CD4-positive, alpha-beta T cell treated with Interleukin-17A for 4 hours (primary cell): ENCODE measurements at places on chromosomes 13 and 19.
A peak's percentile ranks its signal among the peaks of the same experiment; 100 is the strongest.

GRCh38 chr13:35342440-35342839 is 134.0 kb downstream of the MAB21L1 start:
- DNase-seq: no peak

DNA sequence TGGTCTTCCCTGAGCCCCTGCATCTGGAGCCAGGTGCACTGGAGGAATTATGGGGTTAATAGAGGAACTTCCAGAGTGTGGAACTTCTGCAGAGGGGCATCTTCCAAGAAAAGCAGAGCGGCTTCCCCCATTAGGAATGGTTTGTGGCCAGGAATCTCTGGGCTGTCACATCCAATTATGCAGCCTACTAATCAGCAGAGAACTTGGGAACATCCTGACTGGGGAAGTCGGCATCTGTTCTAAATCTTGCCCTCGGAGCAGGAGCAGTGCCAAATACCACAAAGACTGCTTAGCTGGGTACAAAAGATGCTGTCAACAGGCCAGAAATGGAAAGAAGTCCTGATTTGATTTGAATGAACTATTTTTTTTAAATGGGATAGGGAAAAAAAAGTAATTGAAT is 435.1 kb downstream of the ZNF536 start:
- DNase-seq: no peak

- no peak for DNase-seq
Measured at GRCh38 chr13:109685203-109685602, 101.2 kb downstream of the IRS2 start.

GRCh38 chr19:29515233-29515619 is 10.6 kb upstream of the VSTM2B start:
- no peak for DNase-seq

GRCh38 chr13:61261746-61262472 is 153.7 kb downstream of the PCDH20 start:
- DNase-seq: no peak

GRCh38 chr19:49441210-49441959 is at the start of gene SLC17A7:
SLC17A7 (minus strand) TSS chr19:49441527; CDS start chr19:49441379, 148 bp downstream.
- peak; percentile 54 for DNase-seq

DNA sequence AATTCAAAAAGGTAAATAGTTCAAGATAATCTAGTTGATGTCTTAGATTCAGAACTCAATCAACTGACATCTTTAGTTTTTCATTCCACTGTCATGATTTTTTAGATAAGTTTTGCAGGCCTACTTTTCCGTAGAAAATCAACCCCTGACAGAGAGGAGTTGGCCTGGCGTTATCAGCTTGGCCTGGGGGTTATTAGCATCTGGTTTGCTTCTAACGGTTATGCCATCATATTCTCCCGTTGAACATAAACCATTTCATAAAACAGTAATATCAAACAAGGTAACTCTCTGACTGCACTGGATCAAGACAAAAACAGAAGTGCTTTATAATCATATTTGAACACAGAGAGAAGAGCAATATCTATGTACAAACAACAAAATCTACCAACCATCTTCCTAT is 130.8 kb upstream of the PCDH20 start:
- DNase-seq: no peak

GRCh38 chr13:48866249-48866648 is 109.5 kb upstream of the FNDC3A start:
- DNase-seq: no peak

DNA sequence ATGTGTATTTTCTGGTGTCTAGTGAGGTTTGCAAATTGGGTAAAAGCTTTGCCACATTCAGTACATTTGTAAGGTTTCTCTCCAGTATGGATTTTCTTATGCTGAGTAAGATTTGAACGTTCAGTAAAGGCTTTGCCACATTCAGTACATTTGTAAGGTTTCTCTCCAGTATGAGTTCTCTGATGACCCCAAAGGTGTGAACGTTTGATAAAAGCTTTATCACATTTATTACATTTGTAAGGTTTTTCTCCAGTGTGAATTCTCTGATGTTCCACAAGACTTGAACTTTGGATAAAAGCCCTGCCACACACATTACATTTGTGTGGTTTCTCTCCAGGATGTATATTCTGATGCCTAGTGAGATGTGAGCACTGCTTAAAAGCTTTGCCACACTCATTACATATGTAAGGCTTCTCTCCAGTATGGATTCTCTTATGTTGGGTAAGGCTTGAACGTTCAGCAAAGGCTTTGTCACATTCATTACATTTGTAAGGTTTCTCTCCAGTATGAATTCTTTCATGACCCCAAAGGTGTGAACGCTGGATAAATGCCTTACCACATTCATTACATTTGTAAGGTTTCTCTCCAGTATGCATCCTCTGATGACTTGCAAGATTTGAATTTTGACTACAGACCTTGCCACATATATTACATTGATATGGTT is 17.4 kb downstream of the ZNF677 start:
- DNase-seq: no peak

DNA sequence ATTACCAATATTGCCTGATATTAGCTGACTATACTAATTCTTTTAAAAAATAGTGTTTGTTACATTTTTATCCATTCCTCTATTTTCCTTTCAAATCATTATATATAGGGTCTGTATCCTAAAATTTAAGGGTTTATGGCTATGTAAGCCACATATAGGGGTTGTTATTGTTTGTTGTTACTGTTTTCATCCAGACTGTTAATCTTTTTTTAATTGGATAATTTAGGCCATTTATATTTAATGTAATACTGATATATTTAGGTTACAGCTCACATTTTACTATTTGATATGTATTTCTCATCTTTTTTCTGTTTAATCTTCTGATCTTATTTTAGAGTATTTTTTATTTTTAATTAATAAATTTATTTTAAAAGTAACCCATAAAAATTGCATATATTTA is 487.1 kb upstream of the SGCG start:
- DNase-seq: no peak

DNA sequence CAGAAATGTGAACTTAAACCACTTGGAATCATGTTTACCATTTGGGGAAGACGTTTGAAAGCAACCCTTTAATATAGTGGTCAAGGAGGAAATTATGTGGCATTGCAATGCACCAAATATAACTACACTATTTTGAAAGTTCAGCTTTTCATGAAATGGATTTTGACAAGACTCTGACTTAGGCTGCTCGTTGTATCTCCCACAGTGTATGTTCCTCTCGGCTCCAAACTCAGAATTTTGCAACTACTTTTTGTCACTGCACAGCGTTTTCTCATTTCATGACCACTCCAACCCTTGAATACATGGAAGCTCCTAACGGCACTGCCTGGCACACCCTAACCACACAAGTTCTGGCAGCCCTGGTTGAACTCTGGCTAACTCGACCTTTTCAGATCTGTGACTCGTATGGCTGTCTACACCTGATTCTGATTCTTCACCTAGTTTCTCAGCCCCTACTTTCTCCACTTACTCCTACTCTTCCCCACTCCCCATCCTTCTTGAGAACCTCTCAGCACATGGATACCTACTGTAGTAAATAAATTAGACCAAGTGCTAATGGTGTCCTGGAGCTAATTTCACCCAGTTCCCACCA is 7.0 kb upstream of the POMP start:
- no peak for DNase-seq

- no peak for DNase-seq
Measured at GRCh38 chr13:50476577-50477285, 366.8 kb downstream of the DLEU7 start.
